ENCODE measurements at places on chromosomes 2 and 18.

GRCh38 chr18:2050702-2051201, 520.6 kb downstream of the METTL4 start:
- DNase-seq, result no peak

DNA sequence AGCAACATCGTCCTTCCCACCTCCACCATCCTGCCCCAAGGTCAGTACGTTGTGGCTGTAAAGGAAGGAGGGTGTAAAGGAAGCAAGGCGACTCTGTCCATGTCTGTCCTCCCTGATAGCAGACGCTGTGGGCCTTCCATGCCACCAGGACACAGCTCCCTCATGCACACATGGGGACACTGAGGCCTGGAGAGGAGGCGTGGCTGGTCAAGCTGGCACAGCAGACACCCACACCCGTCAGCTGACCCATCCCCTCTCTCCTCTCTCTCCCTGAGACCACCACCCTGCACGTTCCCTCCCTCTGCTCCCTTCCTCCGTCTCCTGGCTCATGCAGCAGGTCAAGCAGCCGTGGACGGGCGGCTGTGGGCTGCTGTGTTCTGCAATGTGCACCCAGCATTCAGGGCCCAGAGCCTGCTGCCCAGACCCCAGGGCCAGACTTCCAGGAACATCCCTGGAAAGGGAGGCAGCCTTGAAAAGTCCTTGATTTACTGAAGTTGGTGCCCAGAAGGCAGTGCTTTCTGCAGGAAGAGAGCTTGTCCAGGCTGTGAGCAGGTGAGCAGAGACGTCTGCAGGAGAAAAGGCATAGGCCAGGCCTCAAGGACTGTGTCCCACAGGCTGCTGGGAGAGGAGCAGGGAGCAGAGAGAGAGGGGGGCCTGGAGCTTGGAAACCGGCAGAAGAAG, 133.6 kb downstream of the DDX1 start:
- no peak for DNase-seq

- no peak for DNase-seq
Observed at GRCh38 chr2:226578879-226579278, 220.7 kb downstream of the IRS1 start.

DNA sequence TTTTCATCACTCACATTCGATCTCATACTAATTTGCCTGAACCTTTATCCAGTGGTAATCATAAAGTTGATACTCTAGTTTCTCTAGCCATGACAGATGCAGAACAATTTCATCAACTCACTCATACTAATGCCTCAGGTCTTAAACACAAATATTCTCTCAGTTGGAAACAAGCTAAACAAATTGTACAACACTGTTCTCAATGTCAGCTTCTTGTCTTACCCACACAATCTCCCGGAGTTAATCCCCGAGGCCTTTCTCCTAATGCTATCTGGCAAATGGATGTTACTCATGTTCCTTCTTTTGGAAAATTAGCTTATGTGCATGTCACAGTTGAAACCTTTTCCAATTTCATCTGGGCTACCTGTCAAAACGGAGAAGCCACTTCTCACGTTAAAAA, 11.5 kb upstream of the CNOT11 start:
- no peak for DNase-seq

- DNase-seq, result no peak
Observed at GRCh38 chr2:186294248-186294888, 191.7 kb upstream of the ZC3H15 start.

DNA sequence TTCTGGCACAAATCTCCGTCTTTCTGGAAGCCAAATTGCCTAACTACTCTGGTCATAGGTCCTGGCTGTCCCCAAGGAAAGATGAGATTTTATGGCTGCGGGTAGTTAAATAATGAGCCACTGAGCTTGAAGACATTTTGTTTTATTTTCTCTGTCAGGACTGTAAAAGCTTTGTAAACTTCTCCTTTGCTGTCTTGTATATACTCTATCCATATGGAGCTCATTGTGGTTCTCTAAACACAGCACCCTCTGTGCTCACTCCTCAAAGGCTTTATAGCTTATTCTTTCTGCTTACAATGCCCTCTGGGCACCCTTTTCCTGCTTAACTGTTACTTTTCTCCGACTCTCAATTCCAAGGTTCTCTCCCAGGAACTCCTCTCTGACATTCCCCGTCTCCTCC, 209.1 kb downstream of the CMPK2 start:
- no peak for DNase-seq

GRCh38 chr18:22936515-22936914, 3.4 kb downstream of the RBBP8 start:
- DNase-seq, result no peak

- DNase-seq, result no peak
Observed at GRCh38 chr2:2756886-2757285, 425.8 kb upstream of the MYT1L start.

DNA sequence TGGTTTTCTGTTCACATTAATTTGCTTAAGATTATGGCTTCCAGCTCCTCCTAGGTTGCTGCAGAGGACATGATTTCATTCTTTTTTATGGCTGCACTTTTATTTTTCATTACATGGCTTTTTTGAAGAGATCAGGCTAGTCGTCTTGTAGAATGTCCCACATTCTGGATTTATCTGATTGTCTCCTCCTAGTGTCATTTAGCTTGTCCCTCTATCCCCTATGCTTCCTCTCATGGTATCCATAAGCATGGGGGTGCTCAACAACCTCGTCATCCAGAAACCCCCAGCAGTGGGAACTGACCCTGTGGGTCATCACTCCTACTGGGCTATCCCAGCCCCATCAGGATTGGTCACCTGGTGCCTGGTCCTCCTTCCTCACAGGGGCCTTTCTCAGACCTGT, 49.6 kb downstream of the SERTAD2 start:
- no peak for DNase-seq

- no peak for DNase-seq
Observed at GRCh38 chr18:76376225-76376624, 118.8 kb downstream of the ZNF516 start.

- DNase-seq, result no peak
Observed at GRCh38 chr2:45982096-45982495, 315.1 kb upstream of the EPAS1 start.

DNA sequence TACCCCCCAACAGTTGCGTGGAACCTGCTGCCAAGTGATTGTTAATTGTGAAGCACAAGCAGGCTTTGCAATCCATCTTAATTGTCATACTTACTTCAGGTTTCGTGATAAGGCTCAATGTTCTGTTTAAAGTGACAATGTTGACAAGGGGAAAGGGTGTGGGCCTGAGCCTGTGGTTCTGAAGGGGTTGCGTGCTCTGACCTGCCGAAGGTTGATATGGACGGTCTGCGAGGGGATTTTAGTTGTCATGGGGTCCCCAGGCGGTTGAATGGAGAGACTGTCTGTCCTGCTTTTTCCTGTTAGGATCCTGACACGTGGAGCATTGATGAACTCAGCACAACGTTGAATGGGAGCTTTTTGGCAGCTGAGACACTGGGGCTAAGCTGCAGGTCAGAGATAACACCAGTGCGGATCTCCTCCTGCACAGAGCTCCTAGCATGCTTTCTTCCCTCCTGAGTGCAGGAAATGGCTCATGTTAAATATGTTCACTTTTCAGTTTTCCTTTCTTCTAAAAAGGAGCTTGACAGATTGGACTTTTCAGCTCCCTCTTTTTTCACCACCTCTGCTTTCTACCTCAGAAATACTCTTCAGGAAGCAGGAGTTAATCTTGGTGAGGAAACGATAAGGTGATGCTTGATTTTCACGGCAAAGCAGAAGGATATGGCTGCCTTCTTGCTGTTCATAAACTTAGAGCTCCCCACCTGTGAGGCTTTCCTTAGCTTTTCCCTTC, 62.9 kb upstream of the ZEB2 start:
- DNase-seq, result no peak
